ENCODE measurements at places on chromosomes 3 and 15. TPM values are rescaled to one million over a fixed set of nuclear protein-coding genes. Genes with fewer than 3 reads are reported as not detected.

AMT gene
- total RNA-seq = 8.8 TPM

LAMB2 gene
- total RNA-seq = 283 TPM

SLC51B gene
- 2.7 TPM for total RNA-seq

LRRC2 gene
- 0.47 TPM for total RNA-seq

ANP32A gene
- 127 TPM for total RNA-seq

DNA sequence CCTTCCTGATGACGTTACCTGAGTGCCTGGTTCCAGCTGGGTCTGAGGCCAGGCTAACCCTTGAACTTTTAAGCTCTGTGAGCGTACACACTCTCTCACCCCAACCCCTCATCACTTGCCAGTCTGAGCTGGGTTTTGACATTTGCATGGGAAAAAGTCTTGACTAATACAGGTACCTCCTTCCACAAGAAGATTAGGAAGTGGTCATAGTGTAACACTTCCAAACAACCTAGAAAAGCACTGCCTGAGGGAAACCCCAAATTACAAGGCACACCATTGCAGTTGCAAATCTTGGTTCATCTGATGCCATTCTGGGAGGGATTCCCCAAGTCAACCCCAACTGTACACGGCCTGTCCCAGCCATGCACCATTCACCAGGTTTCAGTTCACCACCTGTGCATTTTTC, 499.8 kb downstream of the FOXP1 start:
- no peak for DNase-seq

DNA sequence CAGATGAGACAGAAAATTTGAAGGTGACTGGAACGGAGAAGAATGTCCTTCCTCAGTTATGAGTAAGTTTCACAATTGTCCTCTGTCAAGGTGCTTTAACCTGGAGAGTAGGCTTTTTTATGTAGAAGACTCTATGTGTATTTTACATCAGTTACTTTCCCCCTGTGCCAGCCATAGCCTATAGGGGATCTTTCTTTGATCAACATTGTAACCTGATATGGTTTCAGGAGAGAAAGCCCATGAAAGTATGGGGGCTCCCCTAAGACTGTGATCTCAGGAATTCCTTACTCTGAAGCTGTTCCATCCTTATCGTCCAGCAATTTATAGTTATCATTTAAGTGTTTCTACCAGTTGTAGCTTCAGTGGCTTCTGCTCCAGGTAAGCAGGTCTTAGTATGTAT, 1076.3 kb upstream of the EPHA6 start:
- no peak for DNase-seq

GRCh38 chr3:56772952-56773938, 28.5 kb downstream of the ARHGEF3 start:
- no peak for DNase-seq

DNA sequence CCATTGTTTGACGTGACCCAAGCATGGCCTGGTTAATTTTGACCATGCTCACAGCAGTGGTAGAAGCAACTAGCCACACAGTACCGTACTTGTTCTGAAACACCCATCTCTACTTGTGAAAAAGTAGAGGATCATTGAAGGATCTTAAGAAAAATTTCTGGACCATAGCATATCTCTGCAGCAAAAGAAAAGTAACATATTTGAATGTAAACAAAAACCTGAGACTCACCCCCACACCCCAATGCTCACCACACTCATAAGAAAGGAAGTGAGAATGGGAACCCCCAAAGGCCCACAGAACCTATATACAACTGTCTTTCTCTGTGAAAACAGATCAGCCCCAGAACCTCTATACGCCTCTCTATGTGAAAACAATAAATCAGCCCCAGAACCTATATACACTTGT, 33.8 kb upstream of the TFRC start:
- no peak for DNase-seq

- DNase-seq = no peak
These were observed 69.3 kb downstream of the MESD start for GRCh38 chr15:80920271-80920699.

GRCh38 chr3:157922614-157923013, 183.6 kb downstream of the SHOX2 start:
- no peak for DNase-seq

GRCh38 chr3:120203016-120203415, 82.0 kb downstream of the GPR156 start:
- DNase-seq = peak; percentile 73

- no peak for DNase-seq
These were observed 33.0 kb downstream of the KBTBD8 start for GRCh38 chr3:67030785-67031740.

GRCh38 chr3:73465926-73466325, 158.8 kb downstream of the PDZRN3 start:
- DNase-seq = no peak

DNA sequence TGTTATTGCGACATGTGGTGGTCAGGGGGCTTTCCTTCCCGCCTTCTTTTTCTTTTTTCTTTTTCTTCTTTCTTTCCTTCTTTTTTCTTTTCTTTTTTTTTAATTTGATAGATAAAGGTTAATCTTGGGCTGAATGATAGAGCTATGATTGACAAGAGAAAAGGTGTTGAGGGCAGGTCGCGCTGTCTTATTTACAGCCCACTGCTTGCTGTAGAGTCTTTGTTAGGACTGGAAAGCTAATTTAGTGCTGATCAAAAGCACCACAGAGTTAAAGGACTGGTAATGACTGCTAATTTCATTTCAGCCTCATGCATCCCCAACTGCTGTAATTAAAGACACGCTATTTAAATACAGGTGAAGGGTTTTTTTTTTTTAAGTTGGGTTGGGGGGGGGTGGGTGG, 10.6 kb upstream of the SOX2 start:
- DNase-seq = no peak

DNA sequence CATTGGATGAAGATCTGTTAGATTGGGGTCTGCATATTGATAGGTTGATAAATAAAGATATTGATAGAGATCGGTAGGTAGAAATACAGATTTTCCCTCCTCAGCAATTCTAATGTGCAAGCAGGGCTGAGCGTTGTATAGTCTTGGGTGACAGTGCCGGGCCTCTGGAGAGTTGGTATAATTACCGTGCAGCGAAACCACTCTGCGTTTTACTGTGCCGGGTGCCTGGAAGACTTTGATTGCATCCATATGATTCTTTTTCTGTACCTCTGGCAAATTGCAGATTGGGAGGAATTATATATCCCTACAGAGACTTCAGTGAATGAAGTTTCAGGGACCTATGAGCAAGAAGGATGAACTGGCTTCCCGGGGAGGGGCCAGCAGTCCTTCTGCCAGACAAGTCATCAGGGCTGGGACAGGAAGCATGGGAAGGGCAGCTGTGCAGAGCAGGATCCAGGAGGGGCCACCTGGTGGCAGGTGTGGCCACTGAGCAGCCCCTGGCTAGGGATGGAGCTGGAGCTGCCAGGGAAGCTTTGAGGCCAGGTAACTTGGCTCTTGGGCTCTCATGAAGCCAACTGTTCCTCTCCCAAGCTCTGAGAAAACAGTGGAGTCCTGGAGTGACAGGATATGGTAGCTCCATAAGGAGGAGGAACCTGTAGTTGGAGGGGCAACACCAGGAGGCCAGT, 132.5 kb downstream of the APBA2 start:
- no peak for DNase-seq

DNA sequence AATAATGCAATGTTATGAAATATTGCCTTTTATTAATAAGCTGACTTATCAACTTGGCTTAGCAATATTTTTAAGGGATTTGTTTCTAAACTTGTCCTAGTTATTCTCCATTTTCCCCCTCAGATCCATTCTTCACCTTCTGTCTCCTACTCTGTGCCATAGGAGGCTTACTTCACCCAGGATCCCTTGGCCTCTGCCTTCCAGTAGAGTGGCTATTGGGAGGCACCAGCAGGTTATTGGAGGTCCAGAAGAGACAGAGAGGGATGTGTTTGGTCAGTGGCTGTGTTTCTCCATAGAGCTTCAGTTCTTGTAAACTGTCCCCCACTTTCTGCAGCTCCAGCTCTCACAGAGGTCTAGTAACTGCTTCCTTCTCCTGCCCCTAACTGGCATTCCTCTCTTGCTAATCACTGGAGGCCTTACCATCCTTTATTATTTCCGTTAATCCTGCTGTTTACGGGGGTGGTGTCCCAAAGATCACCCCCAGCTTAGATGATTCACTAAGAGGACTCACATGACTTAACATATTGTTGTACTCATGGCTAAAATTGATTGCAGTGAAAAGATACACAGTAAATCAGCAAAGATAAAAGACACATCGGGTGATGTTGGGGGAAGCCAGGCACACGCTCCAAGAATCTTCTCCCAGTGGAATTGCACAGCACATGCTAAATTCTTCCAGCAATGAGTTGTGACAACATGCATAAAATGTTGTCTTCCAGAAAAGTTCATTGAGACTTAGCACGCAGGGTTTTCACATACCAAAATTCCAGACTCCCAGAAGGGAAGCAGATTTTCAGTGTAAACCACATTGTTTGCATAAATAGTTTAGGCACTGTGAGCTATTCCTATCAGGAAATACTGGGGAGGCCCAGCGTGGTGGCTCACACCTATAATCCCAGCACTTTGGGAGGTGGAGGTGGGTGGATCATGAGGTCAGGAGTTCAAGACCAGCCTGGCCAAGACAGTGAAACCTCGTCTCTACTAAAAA, 67.5 kb downstream of the RPL22L1 start:
- no peak for DNase-seq

DNA sequence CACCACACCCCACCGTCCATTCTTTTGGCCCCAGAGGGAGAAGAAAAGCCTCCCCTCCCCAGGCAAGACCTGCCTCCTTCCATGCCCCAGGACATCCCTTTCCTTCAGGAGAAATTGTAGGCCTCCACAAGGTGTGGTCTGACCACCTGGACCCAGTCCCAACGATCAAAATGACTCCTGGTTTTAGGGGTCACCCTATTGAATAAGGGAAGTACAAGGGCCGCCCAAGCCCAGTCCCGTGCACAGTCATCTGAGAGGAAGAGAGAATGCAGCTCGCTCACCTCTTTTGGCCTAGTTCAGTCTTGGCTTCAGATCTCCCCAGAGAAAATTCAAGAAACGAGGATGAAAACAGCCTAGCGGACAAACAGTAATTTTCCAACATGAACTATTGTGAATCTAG, 249.1 kb downstream of the UACA start:
- no peak for DNase-seq

DNA sequence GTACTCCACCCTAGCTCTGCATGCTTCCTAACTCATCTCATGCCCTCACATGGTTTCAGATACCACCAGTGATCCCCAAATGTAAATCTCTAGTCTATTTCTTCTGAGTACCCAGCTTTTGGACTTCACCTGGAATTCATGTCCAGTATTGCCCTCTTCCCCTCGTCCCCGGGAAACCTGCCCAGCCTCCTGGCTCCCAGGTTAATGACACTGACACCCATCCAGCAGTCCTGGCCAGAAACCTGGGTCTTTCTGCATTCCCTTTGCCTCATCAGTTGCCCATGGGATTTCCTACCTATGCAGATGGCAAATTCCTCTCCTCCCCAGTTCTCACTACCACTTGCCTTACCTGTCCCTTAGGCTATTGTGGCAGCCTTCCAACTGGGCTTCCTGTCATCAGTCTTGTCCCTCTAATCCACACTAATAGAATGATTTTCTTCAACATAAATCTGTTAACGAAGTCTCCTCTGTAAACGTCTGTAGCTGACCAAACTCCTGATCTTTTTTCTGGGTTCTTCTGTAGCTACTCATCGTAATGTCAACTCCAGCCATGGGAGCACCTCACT, 15.3 kb upstream of the MYLK start:
- no peak for DNase-seq

GRCh38 chr15:31434588-31435260, 108.1 kb downstream of the KLF13 start:
- peak; percentile 87 for DNase-seq

GRCh38 chr15:83248151-83249029, 36.1 kb downstream of the BNC1 start:
- DNase-seq = peak; percentile 67

- no peak for DNase-seq
These were observed 304.4 kb upstream of the TGFBR2 start for GRCh38 chr3:30302027-30302426.

- no peak for DNase-seq
These were observed 335.6 kb downstream of the TUSC7 start for GRCh38 chr3:117045143-117045542.

DNA sequence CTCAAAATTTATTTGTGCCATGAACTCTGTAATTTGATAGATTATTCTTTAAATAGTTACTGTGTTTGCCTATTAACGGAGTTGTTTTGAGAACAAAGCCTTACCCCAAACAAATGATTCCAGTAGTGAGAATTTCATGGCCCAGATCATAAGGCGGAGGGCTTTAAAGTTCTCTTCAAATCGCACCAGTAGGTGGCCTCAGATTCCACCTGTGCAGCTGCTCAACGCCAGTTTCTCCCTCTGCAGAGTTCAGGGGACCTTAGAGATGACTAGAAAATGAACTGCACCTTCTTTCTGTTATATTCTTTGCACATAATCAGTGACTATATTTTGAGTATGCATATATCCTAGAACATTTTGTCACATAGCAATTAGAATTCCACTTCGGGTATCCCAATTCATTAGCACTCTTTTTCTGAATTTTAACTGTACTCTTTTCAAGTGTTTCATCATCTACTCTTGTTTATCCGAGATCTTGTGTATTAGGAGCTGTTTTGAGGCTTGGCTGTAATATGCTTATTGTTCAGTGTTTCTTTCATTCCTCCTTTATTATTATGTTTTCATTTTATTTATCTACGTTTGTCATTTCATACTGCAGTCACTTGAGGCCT, 232.6 kb upstream of the CHRM5 start:
- DNase-seq = no peak

GRCh38 chr3:159263750-159264553, 462.1 kb downstream of the MFSD1 start:
- no peak for DNase-seq

GRCh38 chr3:102979682-102980354, 545.0 kb downstream of the ZPLD1 start:
- DNase-seq = peak; percentile 53

DNA sequence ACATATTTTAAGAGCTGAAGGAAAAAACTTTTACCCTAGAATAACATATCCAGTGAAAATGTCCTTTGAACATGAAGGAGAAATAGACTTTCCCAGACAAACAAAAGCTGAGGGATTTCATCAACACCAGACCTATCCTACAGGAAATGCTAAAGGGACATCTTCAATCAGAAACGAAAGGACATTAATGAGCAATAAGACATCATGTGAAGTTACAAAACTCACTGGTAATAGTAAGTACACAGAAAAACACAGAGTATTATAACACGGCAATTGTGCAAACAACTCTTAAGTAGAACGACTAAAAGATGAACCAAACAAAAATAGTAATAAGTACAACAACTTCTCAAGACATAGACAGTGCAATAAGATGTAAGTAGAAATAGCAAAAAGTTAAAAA, 3.5 kb upstream of the ZSCAN2 start:
- DNase-seq = no peak

GRCh38 chr15:99957642-99958013, 224.4 kb upstream of the LYSMD4 start:
- DNase-seq = no peak
